ENCODE measurements at places on chromosomes 7 and 10. TPM values are rescaled to one million over a fixed set of nuclear protein-coding genes. Genes with fewer than 3 reads are reported as not detected.

- H3K4me1 ChIP-seq, result no peaks in the 10 kb centered on the region
- no peak for DNase-seq
- H3K36me3 ChIP-seq, result peaks cover 2% of the 10 kb centered on the region
- no peaks in the 10 kb centered on the region for H3K27me3 ChIP-seq
- no peak overlapping the region for H3K27ac ChIP-seq
These were observed 130.6 kb downstream of the ATXN7L1 start for GRCh38 chr7:105745681-105746330.

DNA sequence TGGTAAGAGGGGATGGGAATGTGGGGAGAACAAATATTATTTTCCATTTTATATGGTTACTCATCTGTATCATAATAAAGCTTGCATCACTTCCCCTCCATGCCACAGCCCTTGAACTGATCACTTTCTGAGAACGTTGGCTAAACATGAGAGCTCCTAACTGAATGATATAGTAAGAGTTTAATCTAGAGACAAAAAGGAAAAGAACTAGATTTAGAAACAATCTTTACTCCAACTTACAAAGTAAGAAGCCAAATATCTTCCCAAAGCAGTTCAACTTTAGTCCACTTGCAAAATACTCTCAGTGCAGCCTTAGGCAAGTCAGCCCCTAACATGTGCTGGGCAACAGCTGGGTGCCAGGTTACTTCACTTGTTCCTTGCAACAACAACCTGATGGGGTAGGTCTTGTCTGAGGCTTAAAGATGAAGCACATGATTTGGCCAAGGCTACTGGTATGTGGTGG is 20.3 kb downstream of the SMURF1 start:
- H3K4me3 ChIP-seq, result no peak overlapping the region
- no peak overlapping the region for H3K27ac ChIP-seq
- H3K27me3 ChIP-seq, result no peaks in the 10 kb centered on the region
- peaks cover 3% of the 10 kb centered on the region for H3K4me1 ChIP-seq
- DNase-seq, result no peak
- no peaks in the 10 kb centered on the region for H3K36me3 ChIP-seq

DNA sequence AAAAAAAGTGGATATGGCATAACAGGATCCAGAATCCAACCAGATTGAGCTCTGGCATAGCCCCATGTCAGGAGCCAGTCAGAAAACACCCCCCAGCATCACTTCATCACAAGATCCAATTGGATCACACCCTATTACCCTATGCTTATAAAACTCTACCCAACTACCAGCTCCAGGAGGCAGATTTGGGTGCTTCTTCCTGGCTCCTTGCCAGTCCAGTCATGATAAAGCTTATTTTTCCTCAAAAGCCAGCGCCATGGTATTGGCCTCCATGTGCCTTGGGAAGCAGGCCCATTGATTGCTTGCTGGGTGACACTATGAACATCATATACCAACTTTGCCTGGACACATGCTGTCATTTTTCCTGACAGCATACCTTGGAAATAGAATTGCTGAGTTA is 281.4 kb upstream of the MKLN1 start:
- H3K27me3 ChIP-seq, result no peaks in the 10 kb centered on the region
- no peaks in the 10 kb centered on the region for H3K4me1 ChIP-seq

DNA sequence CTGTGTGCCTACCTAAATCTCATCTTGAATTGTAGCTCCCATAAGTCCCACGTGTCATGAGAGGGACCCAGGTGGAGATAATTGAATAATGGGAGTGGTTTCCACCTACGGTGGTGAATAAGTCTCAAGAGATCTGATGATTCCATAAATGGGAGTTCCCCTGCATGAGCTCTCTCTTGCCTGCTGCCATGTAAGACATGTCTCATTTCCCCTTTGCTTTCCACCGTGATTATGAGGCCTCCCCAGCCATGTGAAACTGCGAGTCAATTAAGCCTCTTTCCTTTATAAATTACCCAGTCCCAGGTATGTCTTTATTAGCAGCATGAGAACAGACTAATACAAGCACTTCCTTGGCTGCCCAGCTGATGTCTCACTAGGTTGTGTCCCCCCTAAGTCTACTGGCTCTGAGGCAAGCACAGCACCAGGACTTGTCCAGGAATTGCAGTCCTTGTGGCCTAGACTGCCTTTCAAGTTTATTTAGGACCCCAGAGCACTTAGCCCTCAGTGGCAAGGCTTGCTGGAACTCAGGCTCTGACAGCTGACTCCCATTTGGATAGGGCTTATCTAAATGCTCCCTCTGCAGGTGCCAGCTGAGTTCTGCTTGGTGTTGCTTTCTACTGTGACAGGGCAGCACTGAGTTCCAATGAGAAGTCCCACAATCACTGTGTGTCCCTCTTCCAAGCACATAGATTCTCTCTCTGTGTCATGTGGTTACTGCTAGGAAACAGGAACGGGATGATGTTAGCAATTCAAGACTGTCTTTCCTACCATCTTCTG is 59.0 kb upstream of the TAS2R16 start:
- no peak for DNase-seq
- no peaks in the 10 kb centered on the region for H3K36me3 ChIP-seq
- H3K4me1 ChIP-seq, result no peaks in the 10 kb centered on the region
- H3K27ac ChIP-seq, result no peak overlapping the region
- no peak overlapping the region for H3K4me3 ChIP-seq

DNA sequence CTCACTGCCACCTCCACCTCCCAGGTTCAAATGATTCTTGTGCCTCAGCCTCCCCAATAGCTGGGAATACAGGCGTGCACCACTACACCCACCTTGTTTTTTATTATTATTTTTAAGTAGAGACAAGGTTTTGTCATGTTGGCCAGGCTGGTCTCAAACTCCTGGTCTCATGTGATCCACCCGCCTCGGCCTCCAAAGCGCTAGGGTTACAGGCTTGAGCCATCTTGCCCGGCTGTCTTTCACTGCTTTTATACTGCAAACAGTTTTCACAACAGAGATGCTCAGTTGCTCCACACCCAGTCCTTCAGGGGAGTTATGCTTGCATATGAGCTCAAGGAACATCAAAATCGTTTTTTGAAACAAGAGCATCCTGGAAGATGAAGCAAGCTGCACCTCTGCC is 1.3 kb upstream of the PRR15 start:
- peaks cover 45% of the 10 kb centered on the region for H3K4me1 ChIP-seq
- H3K27ac ChIP-seq, result no peak overlapping the region
- no peak for DNase-seq
- H3K36me3 ChIP-seq, result no peaks in the 10 kb centered on the region

GRCh38 chr10:84358743-84359142 is 30.4 kb downstream of the CCSER2 start:
- no peak overlapping the region for H3K27ac ChIP-seq
- no peaks in the 10 kb centered on the region for H3K4me1 ChIP-seq
- no peaks in the 10 kb centered on the region for H3K27me3 ChIP-seq

DNA sequence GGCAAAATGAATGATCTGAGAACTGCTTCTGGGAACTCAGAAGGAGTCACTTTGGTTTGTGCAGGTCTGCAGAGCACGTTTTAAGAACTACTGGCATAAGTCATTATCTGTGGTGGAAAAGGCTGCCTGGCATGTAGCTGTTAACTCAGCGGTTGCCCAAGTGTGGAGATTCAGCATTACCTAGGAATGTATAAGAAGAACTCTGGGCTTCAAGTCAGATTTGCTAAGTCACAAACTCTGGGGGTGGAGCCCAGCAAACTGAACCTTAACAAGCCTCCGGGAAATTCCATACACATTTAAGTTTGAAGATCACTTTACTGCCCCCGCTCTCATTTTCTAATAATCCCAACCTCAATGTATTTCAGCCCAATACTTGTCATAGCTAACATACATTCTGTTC is 31.1 kb downstream of the PLXDC2 start:
- DNase-seq, result no peak
- H3K4me1 ChIP-seq, result peaks cover 4% of the 10 kb centered on the region
- H3K36me3 ChIP-seq, result no peaks in the 10 kb centered on the region
- H3K27me3 ChIP-seq, result no peaks in the 10 kb centered on the region

GRCh38 chr10:82883603-82884002 is 1008.6 kb downstream of the NRG3 start:
- no peaks in the 10 kb centered on the region for H3K27me3 ChIP-seq
- no peaks in the 10 kb centered on the region for H3K36me3 ChIP-seq
- DNase-seq, result no peak
- H3K4me1 ChIP-seq, result no peaks in the 10 kb centered on the region
- H3K27ac ChIP-seq, result no peak overlapping the region
- no peak overlapping the region for H3K4me3 ChIP-seq

GRCh38 chr7:125878235-125878956 is 948.8 kb upstream of the POT1 start:
- H3K27me3 ChIP-seq, result no peaks in the 10 kb centered on the region
- DNase-seq, result no peak
- H3K4me1 ChIP-seq, result no peaks in the 10 kb centered on the region
- no peak overlapping the region for H3K4me3 ChIP-seq

GRCh38 chr10:43282881-43283280 is 16.0 kb upstream of the RASGEF1A start:
- H3K4me3 ChIP-seq, result no peak overlapping the region
- peak; percentile 27 for DNase-seq

DNA sequence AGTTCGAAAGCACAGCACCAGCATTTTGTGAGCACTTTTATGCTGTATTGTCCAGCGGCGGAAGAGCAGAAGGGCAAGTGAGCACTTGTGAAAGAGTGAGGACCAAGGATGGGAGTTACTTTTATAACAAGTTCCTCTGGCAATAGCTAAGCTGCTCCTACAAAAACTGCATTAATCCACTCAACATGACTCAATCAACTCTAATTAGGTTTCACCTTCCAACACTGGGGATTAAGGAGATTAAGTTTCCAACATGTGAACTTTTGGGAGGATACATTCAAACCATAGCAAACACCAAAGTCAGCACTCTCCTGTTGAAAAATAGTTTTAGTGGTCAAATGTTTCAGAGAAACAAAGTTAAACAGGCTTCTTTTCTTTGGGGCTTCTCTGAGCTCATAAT is 844.5 kb downstream of the REEP3 start:
- no peak overlapping the region for H3K4me3 ChIP-seq
- no peaks in the 10 kb centered on the region for H3K27me3 ChIP-seq
- H3K36me3 ChIP-seq, result no peaks in the 10 kb centered on the region

- peaks cover 25% of the 10 kb centered on the region for H3K4me1 ChIP-seq
- peaks cover 5% of the 10 kb centered on the region for H3K27me3 ChIP-seq
- peak; percentile 86 for DNase-seq
- H3K4me3 ChIP-seq, result no peak overlapping the region
These were observed 22.3 kb downstream of the IMPDH1 start for GRCh38 chr7:128387216-128388144.

GRCh38 chr10:5510281-5511072 is 11.1 kb upstream of the CALML5 start:
- H3K4me3 ChIP-seq, result no peak overlapping the region
- no peaks in the 10 kb centered on the region for H3K36me3 ChIP-seq
- H3K27me3 ChIP-seq, result no peaks in the 10 kb centered on the region

DNA sequence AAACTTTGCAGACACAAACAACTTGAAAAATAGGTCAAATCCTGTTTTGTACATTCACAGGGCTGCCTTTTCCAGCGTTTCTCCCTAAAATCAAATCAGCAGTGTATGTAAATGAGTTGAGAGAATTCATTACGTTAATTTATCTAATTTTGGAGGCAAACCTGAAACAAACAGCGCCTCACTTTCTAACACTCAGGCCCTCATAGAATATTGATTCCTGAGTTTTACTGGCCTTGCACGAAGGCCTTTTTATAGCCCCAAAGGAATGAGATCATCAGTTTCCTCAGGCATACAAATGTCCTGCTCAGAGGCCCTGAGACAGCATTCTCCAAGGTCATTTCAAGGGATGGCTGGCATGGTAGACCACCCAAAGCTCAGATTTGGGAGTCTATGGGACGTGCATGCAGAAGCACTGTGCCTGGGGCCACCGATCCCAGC is 131.7 kb upstream of the CHST15 start:
- DNase-seq, result no peak
- no peaks in the 10 kb centered on the region for H3K27me3 ChIP-seq
- no peaks in the 10 kb centered on the region for H3K36me3 ChIP-seq
- no peak overlapping the region for H3K27ac ChIP-seq

DNA sequence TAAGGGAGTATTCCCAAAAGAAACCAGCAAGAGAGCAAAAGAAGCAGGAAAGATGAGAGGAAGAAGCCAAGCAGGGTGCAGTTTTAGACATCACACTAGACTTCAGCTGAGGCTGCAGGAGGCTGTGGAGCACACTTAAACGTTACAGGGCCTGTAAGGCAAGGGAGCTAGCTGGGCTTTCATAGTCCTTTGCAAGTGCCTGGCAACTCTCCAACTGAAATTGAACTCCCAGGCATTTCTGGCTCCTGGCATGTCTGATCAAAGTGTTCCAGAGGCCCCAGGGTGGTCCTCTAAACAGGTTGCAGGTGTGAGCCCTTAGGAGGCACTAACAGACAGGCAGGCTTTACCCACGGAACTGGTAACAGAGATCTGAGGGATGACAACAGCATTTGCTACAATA is 750.2 kb downstream of the XPNPEP1 start:
- no peaks in the 10 kb centered on the region for H3K36me3 ChIP-seq
- no peak overlapping the region for H3K27ac ChIP-seq
- H3K27me3 ChIP-seq, result no peaks in the 10 kb centered on the region
- no peak overlapping the region for H3K4me3 ChIP-seq

DNA sequence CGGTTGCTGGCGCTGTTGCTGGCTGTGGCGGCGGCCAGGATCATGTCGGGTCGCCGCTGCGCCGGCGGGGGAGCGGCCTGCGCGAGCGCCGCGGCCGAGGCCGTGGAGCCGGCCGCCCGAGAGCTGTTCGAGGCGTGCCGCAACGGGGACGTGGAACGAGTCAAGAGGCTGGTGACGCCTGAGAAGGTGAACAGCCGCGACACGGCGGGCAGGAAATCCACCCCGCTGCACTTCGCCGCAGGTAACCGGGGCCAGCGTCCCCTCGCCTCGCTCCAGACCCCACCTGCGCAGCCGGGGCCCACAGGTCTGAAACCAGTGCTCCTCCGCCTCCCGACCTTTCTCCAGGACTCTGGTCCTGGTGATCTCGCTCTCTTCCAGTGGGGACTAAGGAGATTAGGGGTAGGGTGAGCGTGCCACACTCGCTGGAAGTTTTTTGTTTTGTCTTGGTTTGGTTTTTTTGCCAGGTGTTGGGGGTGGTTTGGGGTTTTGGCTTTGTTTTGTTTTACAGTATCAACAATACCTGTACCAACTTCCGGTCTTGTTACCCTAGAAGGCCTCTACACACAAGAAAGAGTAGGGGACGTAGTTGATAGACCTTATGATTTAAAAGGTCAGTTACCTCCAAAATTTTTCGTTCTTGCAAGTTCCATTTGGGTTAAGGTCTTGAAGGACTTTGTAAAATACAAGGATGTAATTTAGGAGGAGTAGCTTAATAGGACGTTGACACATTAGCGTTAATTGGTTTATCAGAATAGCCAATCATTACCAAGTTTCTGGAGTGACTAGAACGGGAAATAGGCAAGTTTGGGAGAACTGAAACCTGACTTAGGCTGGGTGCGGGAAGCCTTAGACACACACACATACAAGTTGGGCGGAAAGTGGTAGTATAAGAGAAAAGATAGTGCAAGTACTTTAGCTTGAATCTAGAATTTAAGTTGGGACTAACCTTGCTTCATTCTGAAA is 704 bp downstream of the TNKS2 start:
- DNase-seq, result peak; percentile 60
- peaks cover 2% of the 10 kb centered on the region for H3K4me1 ChIP-seq
- H3K27me3 ChIP-seq, result no peaks in the 10 kb centered on the region
- peak overlapping the region; percentile 74 for H3K4me3 ChIP-seq
- H3K36me3 ChIP-seq, result peaks cover 4% of the 10 kb centered on the region

GRCh38 chr10:4138146-4138721 is 353.2 kb upstream of the KLF6 start:
- H3K4me1 ChIP-seq, result no peaks in the 10 kb centered on the region
- DNase-seq, result no peak
- no peak overlapping the region for H3K4me3 ChIP-seq
- H3K27ac ChIP-seq, result no peak overlapping the region
- H3K36me3 ChIP-seq, result no peaks in the 10 kb centered on the region

ZNF804B gene
- 2.0 TPM for total RNA-seq

TLX1 gene
- not detected for total RNA-seq

CPEB3 gene
- total RNA-seq, result 9.0 TPM

NCF1 gene
- total RNA-seq, result 0.77 TPM

MDH2 gene
- total RNA-seq, result 67.4 TPM

PTPRZ1 gene
- 237 TPM for total RNA-seq

BICC1 gene
- 54.2 TPM for total RNA-seq

CTAGE8 gene
- total RNA-seq, result 2.6 TPM

All from spinal cord (tissue), 10 donors.